ENCODE measurements at places on chromosomes 2 and 18.

DNA sequence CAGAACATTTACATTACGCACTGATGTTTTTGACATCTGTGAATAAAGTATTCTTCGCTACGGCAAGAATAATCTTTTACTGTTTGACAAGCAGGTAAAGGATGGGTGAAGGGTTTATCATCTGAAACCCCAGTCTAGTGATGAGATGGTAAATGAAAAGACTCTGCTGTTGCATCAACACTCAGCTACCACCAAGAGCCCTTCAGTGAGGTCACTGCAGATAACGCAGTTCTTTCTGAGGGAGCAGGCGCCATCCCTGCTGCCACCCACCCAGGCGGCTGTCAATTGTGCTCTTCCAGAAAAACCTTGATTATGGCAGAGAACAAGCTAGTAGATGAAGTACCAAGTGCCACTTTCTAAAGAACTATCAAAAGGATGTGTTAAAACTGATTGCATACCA is 58.7 kb downstream of the ABCG8 start:
- no peak for DNase-seq

DNA sequence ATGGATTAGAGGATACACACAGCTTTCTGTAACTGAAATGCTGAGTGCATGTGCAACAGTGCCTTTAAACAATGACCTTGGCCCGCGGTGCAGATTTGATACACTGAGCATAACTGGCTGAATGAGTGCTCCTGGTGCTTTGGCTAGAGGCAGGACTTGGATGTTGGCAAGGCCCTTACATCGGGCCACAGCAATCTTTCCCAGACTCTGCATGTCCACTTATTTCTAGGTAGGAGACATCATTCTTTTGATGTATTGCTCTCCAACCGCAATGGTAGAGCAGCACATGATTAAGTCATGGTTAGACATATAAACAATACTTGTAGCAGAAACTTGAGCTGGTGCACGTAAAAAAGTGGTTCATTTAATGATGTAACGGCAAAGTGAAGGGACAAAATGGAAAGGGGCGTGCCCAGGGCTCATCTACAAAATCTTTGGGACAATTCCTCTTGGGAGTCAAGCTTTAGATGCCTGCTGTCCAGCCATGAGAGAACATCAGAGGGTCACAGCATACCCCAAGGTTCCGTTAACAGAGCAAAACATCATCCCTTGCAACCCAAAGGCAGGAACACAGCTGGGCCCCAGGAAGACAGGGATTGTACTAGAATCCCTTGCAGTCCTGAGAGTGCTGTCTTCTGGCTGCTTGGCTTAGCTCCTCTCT is 43.4 kb downstream of the RAB31 start:
- no peak for DNase-seq

DNA sequence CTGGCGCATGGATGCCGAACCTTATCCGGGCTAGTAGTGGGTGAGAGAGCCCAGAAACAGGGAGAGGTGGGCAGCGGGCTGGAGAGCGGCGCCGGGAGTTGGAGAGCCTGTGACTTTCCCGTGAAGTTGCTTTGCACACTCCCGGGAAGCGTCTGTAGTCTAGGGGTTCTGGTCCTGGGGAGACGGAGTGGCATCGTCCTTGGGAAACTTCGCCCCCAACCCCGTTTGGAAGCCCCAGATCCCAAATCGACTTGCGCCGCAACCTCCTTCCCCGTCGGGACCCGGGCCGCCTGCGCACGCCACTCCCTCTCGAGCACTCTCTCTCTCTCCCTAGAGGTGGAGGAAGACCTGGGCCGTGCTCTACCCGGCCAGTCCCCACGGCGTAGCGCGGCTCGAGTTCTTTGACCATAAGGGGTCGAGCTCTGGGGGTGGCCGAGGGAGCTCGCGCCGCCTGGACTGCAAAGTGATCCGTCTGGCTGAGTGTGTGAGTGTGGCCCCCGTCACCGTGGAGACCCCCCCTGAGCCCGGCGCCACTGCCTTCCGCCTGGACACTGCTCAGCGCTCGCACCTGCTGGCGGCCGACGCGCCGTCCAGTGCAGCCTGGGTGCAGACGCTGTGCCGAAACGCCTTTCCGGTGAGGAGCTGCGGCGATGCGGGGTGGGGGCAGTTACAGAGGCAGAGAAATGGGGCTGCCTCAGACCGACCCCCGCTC is 456 bp downstream of the DOK1 start:
- no peak for DNase-seq

DNA sequence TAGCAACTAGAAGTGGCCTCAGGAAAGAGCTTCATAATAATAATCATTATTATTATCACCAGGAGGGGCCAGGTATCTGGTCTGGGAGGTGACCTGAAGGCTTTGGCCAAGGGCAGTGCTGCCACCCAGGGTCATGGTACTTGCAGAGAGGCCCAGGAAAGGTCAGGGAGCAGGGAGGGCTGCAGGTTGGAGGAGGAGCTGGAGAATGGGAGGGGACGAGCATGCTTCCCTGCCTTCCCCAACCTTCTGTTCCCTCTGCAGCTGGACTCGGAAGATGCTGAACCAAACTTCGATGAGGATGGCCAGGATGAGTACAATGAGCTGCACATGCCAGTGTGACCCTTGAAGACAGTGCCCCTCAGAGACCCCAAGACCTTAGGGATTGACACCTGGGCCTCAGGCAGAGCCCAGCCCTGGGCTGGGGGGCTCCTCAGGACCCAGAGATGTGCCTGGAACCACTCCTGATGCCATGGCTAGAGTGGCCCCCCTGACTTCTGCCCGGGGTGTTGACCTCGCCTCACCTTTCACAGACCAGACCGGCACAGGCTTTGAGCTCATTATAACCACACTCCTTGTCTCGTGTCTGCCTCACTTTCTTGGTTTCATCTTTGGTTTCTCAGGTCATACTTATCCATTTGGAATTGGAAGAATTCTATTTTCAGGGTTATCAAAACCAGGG is 14.1 kb downstream of the SLC4A3 start:
- no peak for DNase-seq

DNA sequence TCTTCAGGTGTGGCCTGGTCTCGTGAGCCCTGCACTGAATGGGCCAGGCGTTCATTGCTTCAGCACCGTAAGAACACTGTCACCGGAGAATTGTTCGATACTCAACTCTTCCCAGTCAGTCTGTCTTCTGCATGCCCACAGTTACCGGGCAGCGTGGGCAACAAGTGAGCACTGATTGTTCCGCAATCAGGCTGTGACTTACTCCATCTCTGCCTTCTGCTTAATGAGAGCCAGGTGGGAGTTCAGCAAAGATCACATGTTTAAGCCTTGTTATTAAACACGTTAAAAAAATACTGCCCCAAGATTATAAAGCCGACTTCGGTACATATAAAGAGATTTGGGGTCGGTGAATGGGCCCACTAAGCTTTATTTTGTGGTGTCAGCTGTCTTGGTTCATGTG is 3.7 kb downstream of the STEAP3 start:
- no peak for DNase-seq

GRCh38 chr2:138071720-138072719 is 107.7 kb downstream of the HNMT start:
- DNase-seq = no peak

DNA sequence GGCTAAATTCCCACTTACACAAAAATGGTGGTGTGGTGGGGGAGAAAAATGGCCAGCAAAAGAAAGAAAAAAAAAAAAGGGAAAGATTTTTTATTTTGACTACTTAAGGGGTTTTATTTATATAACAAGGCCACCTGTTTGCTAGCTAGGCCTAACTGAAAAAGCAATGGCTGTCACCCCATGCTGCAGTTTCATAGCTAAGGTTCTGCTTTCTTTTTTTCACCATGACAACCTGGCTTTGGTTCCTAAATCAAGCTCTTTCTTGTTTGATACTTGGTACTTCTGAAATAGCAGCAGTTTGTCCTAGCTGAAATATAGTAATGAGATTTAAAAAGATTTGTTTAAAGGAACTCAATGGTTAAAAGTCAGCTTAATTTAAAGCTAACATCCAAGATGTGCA is 433.2 kb upstream of the MEX3C start:
- DNase-seq = no peak

DNA sequence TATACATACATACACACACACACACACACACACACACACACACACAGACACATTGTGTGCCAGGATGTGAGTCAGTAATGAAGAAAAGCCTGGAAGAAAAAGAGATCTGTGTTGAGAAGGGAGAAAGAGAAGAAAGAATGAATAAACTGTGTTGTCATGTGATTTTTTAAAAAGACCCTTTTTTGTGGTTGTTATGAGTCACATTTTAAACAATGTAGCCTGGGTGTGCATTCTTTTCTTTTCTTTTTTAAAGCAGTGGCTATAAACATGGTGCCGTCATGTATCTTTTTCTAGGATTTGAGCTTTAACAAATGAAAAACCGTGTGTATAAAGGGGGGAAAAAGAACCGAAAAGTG is 87.2 kb downstream of the NRP2 start:
- DNase-seq = no peak

DNA sequence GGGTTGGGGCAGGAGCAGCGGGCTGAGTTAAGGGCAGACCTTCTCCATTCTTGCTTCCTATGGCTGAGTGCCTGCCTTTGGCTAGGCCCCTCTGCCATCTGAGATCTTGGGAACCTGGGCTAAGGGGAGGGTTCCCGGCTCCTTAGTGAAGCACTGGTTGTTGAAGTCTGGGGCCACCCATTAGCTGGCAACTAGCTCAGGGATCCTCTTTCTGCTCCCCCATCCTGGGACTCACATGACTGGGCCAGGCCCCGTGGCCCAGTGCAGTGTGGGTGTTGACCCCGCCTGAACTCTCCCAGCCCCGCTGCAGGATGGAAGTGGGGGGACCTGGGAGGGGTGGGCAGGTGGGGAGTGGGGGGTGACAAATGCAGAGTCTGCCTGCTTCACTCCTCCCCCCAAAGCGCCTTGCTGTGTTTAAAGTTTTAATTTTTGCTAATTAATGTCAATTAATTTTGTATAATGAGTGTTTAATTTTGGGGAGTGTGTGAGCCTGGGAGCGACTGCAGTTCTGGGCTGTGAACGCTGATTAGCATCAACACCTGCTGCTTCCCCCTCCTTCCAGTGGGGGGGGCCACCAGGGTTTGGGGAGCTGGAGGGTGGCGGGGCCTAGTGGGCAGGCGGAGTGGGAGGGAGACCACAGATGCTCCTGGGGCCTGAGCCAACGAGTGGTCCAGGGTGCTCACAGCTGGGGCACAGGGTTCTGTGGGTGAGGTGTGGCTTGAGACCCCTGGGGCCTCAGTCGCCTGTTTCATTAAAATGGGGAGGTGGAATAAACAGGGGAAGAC is 55.2 kb downstream of the EMX1 start:
- no peak for DNase-seq

DNA sequence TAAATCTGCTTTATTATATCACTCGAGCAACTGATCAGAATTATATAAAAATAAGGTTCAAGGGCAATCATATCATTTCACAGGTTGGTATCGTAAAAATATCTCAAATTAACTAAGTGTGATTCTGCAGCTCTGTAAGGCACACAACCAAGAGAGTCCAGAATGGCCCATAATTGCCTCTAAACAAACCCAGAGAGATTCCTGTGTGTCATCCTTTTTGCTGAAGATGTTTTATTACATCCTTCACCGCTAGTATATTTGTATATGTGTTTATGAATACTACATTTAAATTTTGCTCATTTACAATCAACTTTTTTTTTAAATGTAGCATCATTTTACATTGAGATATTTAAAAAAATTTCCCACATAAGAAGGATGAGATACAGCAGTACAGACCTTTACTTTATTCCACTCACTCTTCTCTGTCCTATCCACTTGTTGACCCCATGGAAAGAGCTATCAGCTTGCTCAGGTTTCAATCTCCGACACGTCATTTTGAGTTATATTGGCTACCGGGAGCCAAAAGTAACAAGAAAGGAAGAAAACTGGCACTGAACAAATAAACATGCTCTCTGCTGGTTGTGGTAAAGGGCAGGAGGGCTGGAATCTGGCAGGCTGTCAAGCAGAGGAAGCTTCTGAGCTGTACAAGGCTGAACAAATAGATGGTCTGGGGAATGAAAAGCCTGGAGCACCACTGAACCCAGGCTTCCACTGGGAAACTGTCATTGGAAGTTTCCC is 23.1 kb downstream of the PLA2R1 start:
- no peak for DNase-seq

GRCh38 chr2:168350380-168350779 is 103.0 kb upstream of the STK39 start:
- no peak for DNase-seq

DNA sequence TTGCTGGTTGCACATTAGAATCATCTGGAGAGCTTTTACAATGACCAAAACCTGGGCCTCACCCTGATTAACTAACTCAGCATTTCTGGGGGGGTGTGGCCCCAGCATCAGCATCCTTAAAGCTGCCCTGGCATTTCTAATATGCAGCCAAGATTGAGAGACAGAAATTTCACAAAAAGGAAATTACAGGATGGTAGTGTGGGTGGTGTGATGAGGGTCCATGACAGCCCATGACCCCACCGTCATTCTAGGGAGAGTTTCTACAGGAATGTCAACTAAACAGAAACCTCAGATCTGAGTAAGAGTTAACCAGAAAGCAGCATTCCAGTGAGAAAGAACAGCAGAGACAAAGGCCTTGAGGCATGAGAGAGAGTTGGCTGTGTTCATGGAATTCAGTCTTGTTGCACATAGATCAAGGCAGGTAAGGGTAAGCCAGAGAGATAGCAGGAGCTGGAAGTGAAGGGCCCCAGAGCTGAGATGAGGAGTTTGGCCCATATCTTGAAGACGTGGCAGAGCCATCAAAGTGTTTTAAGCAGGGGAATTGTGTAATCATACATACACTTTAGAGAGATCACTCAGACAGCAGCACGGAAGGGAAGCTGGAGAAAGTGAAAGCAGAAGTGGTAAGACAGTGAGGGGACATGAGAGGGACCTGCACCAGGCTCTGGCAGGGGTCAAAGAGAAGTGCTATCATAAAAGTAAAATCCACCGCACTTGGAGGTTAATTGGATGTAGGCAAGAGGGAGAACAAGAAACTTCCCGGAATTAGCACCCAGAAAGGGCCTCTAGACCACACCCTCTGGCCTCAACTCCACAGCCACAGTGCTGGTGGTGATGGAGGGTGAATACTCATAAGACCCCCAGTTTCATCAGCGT is 7.8 kb upstream of the TRABD2A start:
- no peak for DNase-seq

DNA sequence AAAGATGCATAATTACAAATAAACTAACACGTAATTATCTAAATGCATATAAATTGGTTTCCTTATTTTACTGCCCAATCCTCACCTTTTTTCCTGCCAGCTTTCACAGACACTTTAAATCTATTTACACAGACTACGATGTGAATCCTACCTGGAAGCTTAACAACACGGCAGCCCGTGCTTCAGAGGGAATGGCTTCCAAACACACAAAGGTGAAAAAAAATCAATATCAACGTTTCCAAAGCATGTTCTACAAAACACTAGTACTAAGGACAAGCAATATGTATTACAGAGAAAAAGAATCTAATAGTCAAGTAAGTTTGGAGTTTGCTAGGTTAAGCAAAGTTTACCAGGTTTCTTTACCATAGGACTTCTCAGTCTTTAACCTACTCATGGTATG is 4.4 kb downstream of the MAP4K3 start:
- DNase-seq = no peak

GRCh38 chr2:29662861-29663260 is 258.5 kb downstream of the ALK start:
- DNase-seq = no peak

DNA sequence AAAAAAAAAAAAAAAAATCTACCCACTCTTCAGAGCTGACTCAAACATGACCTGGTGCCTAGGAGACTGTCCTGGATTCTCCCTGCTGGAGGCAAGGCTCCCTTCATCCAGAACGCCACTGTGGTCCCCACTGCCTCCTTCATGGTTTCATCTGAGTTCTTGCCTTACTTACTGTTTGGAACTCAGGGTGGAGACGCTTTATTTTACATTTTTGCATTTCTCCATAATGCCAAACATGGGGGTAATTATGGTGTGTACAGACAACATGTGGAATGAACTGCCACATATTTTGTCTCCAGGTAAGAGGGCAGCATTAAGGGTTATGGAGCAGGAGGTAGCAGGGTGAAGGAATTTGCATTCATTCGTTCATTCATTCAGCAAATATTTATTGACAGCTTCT is 154.0 kb upstream of the MSH6 start:
- no peak for DNase-seq
